GM13976 (cell line): ENCODE measurements at places on chromosomes 12 and 14.

DNA sequence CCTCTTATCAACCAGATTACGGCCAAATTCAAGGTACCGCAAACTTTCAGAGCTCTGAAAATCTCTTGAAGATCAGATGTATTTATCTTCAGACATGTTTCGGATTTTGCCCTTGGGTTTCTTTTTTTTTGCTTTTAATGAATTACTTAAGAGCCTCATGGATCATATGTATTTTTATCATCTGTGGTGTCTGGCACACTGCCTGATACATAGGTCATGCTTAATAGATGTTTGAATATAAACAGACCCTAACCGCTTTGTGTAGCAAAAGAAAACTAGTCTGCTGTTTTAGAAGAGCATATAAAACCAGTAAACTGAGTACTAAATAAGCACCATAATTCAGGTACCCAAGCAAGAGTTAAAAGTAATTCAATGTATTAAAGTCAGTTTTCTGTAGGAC is 20.1 kb upstream of the TBK1 start:
- no peak for DNase-seq

- no peak for DNase-seq
Observed at GRCh38 chr12:112606611-112607365, 184.8 kb upstream of the RPH3A start.

DNA sequence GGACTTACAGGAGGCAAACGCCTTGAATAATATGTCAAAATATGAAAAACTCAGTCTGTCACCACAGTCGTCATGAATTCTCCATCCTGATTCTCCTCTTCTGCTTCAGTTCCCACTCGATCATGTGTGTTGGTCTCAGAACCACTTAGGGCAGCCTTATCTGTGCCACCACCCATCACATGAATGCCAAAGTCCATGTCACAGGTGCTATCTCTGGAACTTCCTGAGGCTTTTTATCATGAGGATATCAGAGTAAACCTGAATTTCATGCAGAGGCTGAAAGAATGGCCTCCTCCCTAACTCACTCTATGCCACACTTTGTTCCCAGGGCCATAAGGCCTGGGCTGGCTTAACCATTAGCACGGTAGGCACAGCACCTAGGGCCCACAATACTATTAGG is 28.8 kb upstream of the MAP3K9 start:
- DNase-seq: no peak

- no peak for DNase-seq
Observed at GRCh38 chr12:92604786-92605185, 98.0 kb upstream of the PLEKHG7 start.

DNA sequence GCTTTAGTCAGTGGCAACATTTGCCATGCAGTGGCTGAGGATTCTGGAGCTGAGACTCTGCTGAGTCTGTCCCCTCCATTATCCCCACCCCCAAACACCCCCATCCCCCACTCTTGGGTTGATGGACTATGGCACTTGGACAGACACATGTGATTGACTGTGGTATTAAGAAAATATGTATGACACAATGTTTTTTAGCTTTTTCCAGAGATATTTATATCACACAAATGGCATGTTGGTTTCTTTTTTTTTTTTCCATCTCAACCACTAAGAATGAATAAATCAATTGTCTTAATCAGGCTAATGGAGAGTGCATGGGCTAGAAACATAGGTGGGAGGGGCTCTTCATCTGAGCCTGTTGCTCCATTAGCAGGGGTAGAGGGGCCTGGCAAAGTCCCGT is 30.7 kb upstream of the MAP1LC3B2 start:
- DNase-seq: no peak

DNA sequence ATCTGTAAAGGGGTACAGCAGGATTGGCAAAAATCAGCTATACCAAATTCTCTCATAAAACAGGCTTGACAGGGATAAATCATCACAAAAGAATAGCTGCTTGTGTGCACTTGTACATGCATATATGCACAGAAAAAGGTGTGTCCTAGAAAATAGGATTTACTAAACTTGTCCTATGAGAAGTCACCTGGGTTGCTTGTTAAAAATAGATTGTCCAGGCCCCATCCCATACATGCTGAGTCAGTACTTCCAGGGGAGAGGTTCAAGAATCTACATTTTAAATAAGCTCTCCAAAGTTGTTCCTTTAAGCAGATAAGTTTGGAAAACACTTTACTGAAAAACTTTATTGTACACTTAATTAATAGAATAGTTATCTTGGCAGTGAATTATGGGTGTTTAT is 123.1 kb downstream of the ANO6 start:
- DNase-seq: no peak

GRCh38 chr14:73232984-73233383 is 4.3 kb upstream of the PAPLN start:
- no peak for DNase-seq

GRCh38 chr14:81453166-81453766 is 53.1 kb upstream of the STON2 start:
- peak; percentile 66 for DNase-seq

DNA sequence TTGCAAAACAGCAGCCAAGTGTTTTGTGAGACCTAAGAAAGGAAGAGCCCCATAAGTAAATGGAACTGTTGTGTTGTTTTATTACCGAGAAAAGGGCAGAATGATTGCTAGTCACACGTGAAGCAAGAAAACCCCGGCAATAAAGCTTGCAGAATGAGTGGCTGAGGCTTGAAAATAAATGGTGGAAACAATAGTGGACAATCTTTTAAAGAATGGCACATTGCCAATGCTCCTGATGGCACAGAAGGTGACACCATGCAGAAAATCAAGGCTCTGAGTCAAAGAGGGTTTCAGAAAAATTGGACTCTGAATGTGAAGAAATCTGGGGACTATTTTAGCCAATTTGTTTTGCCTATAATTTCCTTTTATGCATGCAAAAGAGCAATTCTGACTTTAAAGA is 4.0 kb upstream of the AQP2 start:
- DNase-seq: no peak

DNA sequence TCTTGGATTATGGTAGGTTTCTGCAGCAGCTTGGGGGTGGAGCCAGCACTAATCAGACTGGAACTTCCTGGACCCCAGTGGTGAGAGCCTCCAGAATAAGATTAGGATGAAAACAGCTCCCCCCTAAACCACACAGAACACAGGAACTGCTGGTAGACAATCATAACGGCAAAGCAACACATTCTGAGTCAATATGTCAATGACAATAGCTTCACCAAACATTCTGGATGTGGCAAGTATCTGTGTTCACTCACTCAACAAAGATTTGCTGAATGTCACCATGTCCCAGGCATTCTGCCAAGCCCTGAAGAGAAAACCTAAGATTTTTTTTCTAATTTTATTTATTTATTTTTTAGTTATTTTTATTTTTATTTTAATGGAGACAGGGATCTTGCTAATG is 65.2 kb downstream of the LRRC74A start:
- DNase-seq: no peak

- no peak for DNase-seq
Observed at GRCh38 chr12:90058704-90059103, 350.1 kb upstream of the ATP2B1 start.

DNA sequence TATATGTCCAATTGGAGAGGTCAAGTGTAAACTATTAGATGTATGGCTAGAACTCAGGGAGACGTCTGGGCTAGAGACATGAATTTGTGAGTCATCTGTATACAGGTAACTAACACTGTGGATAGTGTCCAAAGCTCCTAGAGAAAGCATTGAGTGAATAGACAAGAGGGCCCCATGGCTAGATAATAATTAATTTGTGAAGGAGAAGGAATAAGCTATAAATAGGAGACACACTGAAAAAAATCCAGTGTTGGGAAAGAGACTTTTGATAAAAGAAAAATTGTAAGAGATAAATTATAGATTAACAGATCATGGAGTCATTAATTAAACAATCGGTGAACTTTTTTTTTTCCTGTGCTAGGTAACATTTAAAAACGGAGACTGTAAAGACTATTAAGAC is 326.6 kb upstream of the PRICKLE1 start:
- no peak for DNase-seq

DNA sequence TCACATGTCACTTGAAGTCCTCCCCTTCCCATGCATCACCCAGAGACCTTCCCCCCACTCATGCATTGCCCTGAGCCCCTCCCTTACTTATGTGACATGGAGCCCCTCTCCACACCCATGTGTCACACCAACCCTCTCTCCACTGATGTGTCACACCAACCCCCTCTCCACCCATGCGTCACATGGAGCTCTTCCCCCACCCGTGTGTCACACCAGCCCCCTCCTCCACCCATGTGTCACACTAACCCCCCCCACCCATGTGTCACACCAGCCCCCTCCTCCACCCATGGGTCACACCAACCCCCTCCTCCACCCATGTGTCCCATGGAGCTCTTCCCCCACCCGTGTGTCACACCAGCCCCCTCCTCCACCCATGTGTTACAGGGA is 30.4 kb downstream of the RTL1 start:
- DNase-seq: peak; percentile 53

GRCh38 chr14:65170768-65171507 is 68.6 kb upstream of the MAX start:
- peak; percentile 60 for DNase-seq

DNA sequence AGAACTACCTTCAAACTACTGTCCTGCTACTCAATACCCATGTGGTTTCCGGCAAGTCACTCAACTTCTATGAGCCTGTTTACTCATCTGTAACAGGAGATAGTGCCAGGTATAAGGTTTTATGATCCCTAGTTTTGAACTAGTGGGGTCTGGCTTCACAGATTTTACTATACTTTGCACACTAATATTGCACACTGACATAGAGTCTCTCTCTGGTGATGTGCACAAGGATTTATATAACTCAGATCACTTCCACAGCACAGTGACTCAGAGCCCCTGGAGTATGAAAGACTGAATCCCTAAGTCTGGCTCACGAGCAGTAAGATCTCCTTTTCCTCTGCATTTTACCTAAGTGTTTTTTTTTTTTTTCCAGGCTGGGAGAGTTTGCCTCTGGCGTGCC is 69.7 kb upstream of the SLC38A2 start:
- DNase-seq: no peak

DNA sequence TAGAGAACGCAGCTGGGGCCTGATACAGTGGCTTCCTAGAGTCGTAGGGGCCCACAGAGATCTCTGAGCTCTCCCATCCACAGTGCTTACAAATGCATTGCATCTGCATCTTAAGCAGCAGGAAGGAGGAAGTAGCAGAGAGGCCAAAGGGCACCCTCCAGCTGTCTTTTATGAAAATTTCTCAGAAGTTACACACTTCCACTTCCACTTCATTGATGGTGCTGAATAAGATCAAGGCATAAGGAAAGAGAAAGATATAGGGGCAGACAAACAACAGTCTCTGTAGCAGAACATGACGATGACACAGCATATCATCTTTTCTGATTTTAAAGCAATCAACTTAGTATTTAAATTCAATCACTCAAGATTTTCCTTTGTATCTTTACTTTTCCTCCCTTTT is 51.6 kb upstream of the ABCC9 start:
- no peak for DNase-seq

DNA sequence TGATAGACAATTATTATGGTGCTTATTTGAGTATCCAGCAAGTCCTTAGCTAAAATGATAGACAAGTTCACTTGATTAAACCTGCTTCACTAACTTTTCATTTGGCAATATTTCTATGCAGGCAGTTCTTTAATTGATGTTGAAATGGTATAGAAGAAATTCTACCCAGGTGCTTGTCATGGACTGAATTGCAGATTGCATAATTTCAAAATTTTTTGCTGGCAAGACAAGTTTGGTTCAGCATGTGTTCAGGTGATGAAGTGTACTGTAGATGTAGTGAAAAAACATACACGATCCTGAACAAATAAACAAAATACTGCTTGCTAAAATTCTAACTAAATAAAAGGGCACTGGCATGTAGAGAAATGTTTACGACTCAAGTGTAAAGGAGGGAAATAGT is 189.0 kb downstream of the FOXA1 start:
- DNase-seq: no peak

- DNase-seq: no peak
Observed at GRCh38 chr14:91891721-91892220, 24.4 kb upstream of the TC2N start.

- peak; percentile 81 for DNase-seq
Observed at GRCh38 chr14:106691601-106692291, 1165.4 kb downstream of the TMEM121 start.

GRCh38 chr14:62994096-62994495 is 51.2 kb downstream of the KCNH5 start:
- no peak for DNase-seq

DNA sequence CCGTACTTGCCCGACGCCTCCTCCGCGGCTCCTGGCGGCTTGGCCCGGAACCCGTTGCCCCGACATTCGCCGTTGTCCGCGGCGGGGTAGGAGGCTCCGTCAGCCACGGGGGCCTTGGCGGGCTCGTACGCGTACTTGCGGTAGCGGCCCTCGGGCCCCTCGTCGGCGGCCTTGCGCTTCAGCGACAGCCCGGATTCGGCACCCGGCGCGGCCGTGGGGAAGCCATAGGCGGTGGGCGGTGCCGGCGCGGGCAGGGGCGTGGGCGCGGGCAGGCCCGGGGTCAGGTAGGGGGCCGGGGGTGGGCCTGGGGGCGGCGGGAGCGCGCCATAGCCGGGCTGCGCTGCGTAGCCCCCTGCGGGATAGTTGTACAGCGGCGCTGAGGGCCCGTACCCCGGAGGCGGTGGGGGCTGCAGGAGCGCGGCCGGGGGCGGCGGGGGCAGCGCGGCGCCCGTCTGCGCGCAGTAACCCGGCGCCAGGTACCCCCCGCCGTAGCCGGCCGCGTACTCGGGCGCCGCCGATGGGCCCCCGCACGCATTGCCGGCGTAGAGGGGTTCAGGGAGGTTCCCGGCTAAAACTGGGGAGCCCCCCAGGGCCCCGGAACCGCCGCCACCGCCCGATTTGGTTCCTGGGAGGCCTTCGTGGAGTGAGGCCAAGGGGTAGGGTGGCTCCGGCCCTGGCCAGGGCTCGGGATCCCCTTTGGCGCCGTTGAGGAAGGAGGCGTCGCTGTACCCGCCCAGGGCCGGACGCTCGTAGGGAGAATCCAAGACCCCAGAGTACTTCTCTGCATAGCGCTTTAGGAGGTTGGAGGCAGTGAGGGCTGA is 26.9 kb downstream of the FIGNL2 start:
- DNase-seq: no peak

DNA sequence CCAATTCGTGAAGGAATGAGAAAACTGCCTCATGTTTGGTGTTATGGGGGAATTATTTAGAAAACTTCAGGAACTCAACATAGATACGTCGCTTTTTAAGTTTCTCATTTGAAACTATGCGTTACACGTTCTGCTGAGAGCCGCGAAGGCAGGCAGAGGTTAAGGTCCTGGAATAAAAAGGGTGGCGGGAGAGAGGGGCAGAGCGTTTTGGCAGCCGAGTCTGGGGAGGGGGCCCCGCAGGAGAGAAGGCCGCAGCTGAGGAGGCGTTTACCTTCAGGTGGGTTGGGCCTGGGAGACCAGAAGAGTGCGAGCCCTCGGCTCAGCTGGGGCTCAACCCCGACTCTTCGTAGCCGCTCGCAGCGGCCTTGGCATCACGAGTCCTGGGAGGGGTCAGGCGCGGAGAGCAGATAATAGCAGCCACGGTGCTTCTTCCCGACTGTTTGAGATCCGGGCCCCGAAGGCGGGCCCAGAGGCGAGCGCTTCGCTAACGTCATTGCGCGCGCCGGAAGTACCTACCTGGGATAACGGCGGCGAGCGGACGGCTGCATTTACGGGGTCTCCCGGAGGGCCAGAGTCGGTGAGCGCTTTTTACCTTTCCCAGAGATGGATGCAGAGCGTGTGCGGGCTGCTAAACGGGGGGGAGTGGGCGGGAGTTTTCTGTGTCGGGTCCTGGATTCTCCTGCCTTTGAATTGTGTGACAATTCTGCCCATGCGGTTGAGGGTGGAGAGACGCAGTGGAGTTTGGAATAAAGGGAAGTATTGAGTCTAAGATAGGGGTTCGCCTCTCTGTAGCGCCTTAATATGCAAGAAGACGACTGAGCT is at the start of the genes PPHLN1 and ZCRB1:
Gene PPHLN1 (plus strand): TSS at position 515 of the 822 bp plus-strand sequence. CDS start 9,736 bp downstream, outside the sequence.
Gene ZCRB1 (minus strand): TSS at position 442 of the 822 bp plus-strand sequence. CDS start 1,992 bp downstream, outside the sequence.
- DNase-seq: peak; percentile 89

GRCh38 chr14:100222224-100223093 is 16.5 kb upstream of the YY1 start:
- DNase-seq: no peak
